NB4 (cell line): ENCODE measurements at places on chromosomes 3 and 15.

GRCh38 chr15:97092656-97093055 is 762.2 kb downstream of the NR2F2 start:
- no peak for DNase-seq

GRCh38 chr3:23481616-23482278 is 278.6 kb downstream of the UBE2E2 start:
- no peak for DNase-seq

DNA sequence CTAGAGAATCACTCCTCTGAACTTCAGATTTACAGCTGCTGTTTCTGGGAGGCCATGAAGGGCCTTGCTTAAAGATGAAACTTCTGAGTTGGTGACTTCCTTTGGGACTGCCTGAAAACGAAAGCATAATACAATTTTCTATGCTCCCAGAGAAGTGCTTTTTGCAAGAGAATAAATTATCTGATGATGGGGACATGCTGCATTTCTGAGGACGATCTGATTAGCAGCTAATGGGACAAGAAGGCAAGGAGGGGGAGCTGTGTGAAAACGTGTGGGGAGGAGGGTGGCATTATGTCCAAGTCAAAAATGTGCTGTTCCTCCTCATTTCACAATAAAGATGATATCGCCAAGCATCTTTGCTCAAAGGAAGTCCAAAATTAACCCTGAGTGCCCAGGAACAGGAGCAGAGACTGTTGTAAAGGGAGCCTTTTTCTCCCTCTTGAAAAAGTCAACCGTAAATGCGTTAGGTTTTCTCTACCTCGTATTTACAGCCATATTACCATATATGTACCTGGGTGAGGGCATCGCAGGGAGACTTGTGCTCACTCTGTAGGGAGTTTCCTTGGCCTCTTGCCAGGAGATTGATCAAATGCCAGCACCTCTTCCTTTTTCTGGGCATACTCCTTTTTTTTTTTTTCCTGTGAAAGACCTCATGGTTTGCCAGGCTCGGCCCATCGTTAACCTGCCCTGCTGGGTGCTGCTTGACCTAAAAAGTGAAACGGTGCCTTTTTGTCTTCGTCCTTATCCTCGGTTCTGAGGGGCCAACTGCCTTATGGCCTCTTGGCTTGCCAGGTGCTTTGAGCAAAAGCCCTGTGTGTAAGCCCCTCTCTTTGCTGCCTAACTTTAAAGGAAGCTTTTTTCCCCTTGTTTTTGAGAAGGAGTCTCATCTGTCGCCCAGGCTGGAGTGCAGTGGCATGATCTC is 11.5 kb downstream of the ITPR1 start:
- DNase-seq: peak; percentile 31

DNA sequence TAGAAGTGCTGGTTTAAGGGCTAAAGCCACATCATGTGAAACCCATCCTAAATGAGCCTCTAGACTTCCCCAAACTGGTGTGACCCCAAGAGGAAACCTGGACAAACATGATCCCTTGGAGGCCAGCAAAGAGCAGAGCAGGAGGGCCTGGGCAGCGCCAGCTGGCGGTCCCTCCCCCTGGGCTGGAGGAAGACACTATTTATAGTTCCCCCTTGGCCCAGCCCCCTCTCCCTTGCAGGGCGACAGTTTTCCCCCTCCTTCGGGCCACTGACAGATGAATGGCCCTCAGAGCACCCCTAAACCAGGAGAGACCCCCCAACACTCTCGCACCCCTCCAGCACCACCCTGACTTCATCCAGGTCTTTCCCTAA is 2.9 kb downstream of the UCN2 start:
- peak; percentile 75 for DNase-seq

- DNase-seq: no peak
Observed at GRCh38 chr3:17980863-17981262, 238.4 kb upstream of the TBC1D5 start.

GRCh38 chr3:127217596-127218453 is 24.9 kb downstream of the PRR23E start:
- DNase-seq: no peak

- DNase-seq: peak; percentile 3
Observed at GRCh38 chr15:56654624-56655023, 78.7 kb downstream of the ZNF280D start.
